ENCODE measurements at places on chromosomes 1 and 21.

- no peak for DNase-seq
Measured at GRCh38 chr1:224770336-224770693, 154.2 kb downstream of the CNIH3 start.

DNA sequence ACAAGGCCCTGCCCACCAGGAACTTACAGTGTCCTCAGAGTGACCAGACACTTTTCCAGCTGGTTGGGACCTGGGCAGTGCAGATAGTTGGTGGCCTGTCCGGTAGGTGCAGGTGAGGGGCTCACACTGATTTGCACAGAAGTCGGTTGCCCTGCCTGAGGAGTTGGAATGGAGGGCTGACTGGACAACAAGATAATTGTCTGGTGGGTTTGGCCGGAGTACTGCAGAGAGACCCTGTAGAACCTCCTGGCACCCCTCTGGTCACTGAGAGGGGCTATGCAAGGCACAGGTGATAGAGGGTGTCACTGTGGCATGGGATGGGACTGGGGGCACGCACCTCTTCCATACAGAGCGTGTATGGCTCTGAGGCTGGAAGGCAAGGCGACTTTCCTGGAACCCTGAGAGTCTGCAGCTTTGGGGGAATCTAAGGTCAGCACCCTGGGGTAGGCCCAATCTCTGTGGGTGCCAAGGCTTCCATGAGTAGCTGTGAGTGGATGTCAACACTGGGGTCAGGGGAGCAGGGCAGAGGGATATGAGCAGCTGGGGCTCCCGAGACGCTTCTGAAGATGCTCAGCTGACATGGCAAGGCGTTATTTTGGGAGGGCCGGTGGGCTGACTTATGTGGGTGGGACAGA lies 7.6 kb upstream of the PLA2G2D start:
- DNase-seq: no peak

DNA sequence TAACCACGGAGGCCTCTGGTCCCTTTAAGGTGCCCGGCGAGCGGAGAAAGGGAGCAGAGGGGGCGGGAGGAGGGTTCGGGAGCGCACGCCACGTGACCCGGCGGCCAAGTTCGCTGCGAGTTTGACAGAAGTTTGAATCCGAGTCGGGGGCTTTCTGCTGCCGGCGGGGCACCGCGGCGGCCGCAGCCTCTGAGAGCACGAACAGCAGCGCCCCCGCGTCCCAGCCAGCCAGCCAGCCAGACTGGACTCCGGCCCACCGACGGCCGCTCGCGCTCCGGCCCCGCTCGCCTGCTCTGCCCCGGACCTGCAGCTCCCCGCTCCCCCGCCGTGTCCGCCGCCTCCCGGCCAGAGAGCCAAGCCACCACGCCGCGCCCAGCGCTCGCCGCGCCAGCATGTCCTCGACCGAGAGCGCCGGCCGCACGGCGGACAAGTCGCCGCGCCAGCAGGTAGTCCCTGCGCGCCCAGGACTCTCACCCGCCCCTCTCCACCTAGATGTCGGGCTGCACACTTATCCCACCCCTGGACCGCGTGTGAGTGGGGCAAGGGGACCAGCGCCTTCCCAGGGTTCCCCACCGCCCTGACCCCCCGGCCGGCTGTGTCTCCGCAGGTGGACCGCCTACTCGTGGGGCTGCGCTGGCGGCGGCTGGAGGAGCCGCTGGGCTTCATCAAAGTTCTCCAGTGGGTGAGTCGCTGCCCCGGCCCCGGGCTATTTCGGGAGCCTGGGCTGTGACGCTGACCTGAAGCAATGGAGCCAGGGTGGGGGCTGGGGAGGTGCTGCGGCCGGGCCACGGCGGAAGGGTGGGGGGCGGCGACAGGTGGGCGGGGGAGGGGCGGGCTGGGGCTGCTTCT lies at the start of gene SYPL2:
Gene SYPL2 (plus strand): TSS at position 95 of the 849 bp plus-strand sequence. CDS start 298 bp downstream, at position 393.
- peak; percentile 24 for DNase-seq

DNA sequence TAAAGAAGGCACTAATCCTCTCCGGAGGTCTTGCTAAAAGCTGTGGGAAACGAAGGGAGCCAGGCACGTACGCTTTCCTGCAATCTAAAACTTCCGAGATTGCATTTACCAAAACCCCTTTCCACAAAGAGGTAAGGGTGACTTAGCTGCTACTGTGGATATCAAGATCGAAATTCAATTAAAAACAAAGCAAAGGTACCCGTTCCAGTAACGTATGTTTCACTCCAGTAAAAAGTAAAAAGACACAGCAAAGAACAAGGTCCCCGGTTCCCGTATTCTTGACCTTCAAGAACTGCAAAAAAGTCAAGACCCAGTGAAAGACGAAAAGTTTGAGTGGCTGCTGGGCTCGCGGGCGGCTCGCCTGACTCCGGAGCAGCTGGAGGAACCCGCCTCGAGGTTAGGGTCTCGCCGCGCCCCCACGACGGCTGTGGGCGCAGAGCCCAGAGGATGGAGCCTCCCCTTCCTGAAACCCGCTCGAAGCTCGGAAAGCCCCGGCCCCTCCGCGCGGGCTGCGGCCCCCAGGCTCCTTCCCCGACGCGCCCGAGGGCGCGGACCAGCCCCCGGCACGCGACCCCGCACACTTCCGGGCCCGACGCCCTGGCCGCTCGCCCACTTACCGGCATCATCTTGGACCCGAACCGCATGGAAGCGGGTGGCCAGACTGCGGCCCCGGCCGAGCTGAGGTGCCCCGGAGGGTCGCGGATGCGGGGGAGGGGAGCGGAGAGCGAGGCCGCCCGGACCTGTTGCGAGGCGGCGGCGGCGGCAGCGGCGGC lies 524 bp downstream of the TP53BP2 start:
- peak; percentile 64 for DNase-seq

DNA sequence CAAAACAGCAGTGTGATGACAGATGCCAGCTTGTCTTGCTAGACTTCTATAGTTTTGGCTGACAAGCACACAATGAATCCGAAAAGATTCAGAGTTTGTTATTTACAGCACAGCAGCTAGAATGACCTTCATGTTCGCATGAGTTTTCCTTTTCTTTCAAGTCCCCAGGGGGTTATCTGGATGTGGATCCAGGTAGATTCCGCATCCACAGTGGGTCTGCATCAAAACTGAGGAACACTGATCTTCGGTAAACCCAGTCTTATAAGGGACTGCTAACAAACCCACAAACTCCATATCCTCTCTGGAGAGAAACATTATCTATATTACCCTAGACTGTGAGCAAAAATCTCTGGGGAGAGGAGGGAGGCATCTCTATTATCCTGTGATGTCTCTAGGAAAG lies 69.0 kb upstream of the DEPDC1 start:
- DNase-seq: no peak

DNA sequence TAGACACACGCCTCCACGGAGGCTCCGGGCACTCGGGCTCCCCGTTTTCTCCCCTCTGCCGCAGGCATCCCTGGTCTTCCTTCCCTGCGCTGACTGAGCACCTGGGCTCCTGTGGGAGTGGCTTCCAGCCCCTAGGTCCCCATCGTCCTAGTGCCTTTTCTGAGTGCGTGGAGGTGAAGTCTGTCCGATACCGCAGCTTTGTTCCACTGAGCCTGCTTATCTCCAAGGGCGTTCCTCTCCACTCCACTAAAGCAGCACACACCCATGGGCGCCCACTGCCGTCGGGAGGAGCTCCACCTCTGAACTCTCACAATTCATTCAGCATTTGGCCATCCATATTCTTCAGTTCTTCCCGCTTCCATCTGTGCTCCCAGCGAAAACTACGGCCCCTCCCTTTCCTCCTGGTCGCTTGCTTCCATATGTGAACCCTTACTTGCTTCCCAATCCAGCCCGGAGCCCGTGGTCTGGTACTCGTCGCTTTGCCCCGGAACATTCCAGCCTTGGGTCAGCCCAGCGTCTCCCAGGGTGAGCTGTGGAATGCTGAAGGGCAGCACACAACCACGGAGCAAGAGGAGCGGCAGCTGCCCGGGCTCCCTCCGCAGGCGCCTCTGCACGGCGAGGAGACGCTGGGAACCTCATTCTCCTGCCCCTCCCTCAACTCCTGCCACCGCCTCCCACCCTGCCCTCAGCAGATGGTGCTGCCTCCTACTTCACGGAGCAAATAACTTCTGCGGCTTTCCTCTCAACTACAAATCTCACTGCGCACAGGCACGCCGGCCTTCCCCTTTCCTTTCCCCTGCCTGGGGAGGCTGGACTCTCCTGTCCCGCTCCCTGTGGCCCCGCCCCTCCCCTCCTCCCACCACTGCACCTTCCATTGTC lies 27.5 kb downstream of the ATP8B2 start:
- peak; percentile 93 for DNase-seq

- DNase-seq: no peak
Measured at GRCh38 chr1:112257043-112257835, 138.8 kb upstream of the CTTNBP2NL start.

DNA sequence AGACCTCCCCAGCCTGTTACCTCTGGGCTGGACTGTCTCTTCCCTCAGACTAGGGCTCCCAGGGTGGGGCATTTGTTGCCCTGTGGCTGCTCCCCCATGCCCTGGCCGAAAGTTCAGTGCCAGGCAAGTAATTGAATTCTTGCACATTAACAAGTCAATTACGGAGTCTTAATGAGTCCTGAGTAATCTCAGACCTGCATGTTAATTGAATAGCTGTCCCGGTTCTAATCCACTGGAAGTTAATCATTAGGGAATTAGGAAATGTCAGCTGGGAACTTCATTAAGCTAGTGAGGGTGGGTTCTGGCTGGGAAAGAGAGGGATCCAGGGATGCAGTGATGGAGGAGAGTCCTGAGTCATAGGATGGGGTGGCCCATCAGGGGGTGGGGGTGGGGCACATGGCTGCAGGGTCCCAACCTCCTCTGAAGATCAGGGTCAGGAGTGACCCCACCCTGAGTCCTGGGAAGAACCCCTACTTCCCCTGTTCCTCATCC lies 47.1 kb upstream of the CSF3R start:
- DNase-seq: no peak

- no peak for DNase-seq
Measured at GRCh38 chr1:181592255-181592859, 109.0 kb downstream of the CACNA1E start.

- DNase-seq: no peak
Measured at GRCh38 chr1:7916501-7916830, 24.2 kb downstream of the TNFRSF9 start.

GRCh38 chr1:186849271-186849671 lies 20.5 kb downstream of the PLA2G4A start:
- DNase-seq: no peak

GRCh38 chr1:91555074-91555730 lies 54.6 kb downstream of the CDC7 start:
- DNase-seq: no peak

DNA sequence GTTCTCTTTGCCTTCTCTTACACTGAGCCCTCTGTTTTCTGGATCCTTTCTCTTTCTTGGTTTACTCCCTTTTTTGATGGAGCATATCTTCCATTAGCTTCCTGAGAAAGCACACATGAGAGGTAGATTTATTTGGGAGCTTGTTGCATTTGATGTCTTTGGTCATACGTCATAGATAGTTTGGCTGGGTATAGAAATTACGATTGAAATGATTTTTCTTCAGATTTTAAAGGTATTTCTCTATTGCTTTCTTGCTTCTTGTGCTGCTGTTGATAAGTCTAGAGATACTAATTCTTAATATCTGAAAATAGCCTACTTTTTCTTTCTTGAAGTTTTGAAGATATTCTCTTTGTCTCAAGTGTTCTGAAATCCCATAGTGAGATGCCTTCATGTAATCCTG lies 45.3 kb upstream of the RUNX3 start:
- no peak for DNase-seq

DNA sequence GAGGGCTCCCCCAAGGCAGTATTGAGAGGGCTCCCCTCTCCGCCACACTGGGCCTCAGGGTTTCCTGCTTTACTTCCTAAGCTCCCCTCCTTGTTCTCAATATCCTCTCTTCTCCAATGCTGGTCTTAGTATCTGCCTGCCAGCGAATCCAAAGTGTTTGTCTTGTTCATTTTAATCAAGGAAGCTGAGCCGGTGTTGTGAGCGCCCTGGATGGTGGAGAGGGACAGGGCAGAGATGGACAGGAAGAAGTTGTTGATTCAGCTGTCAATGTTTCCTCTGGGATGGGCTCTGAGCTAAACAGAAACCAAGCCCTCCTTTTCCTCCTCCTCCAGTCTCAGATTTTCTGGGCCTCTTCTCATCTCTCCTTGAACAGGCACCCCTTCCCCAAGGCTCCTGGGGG lies 5.4 kb downstream of the OLFML3 start:
- no peak for DNase-seq

DNA sequence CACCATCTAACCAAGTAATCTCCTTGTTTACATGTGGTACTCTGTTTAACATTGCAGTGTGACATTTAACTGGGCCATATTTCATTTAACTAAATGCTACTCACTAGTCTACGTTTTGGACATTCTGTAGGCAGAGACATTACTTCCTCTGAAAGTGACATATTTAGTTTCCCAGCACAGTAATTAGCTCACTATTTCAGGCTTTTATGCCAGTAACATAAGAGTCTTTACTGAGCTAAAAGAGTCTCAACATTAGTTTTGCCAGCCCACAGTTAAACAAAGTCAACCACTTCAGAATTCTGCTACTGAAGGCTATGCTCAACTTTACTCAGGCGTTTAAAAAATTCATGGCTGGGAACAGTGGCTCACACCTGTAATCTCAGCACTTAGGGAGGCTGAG lies 2.6 kb upstream of the TNFRSF9 start:
- no peak for DNase-seq

- no peak for DNase-seq
Measured at GRCh38 chr1:203720242-203720641, 44.7 kb upstream of the LAX1 start.

DNA sequence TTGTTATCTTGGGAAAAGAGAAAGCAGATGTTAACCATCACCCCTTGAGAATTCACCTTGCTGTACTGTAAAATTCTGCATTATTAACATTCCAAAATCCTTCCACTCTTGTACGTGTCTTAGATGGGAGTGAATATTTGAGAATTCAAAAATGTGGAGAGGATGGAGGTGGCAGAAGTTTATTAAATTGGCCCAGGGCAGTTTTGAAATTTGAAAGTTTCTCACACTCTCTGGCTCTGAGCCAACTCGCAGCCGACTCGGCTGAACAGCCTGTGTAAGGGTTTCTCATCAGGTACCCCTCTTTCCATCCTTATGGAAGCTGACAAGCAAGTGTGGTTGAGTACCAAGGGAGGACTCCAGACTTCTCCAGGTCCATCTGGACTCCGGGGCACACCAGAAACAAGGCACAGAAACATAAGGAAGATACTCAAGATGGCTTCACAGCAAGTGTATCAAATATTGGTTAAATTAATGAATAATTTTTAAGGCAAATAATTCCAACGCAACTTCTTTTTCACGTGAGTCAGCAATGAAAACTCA lies 45.1 kb downstream of the RRAGC start:
- peak; percentile 29 for DNase-seq

DNA sequence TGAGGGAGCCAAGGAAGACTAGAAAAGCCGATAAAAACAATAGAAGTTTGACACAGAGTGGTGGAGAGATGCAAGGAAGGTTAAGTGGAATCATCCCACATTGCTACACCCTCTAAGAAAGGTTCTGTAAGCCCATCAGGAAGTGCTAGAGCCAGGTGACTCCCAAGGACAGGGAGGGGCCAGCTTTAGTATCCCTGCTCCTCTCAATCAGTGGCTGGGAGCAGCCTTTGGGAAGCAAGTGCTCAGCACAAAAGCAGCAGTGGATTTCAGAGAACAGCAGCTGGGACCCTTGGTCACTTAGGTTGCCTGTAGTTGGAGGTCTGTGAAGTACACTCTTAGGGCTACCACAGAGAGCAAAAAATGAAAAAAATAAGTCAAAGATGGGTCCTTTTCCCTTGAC lies 42.5 kb downstream of the NME7 start:
- DNase-seq: no peak
